Right renal pelvis (tissue), 4 donors: ENCODE measurements at places on chromosomes 5 and 9.

DNA sequence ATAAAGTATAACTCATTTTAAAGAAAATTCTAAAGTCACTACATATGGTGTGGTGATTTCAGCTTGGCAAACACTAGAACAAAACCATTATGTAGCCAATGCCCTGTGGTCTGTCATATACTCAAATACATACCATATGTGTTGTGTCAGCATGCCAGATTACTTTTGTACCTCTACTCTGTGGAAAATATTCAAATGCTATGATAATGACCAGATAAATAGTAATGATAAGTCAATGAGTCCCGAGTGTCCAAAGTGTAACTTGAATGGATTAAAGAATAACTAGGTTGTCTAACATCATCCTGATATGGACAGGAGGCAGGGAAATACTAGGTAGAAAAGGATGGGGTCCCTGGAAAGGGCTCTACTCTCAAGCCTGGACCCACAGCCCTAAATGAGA is 58.0 kb upstream of the IL6ST start:
- DNase-seq: no peak

DNA sequence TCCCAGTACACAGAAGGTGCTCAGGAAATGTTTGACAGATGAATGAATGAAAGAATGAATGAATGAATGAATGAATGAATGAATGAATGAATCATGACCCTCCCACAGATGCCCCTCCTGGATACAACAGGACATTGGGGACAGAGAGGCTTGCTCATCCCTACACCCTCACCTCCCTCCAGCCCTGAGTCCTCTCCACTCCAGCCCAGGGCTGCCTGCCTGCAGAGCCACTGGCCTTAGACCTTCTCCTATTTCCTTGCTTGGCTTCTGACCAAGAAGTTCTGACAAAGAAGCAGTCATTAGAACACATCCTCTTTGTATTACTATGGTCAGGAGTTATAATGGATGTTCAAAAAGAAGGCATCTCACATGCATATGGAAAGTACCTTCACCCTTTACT is 240.7 kb upstream of the DAPK1 start:
- no peak for DNase-seq

- no peak for DNase-seq
Observed at GRCh38 chr5:98096155-98096554, 677.3 kb upstream of the RGMB start.

- DNase-seq: no peak
Observed at GRCh38 chr5:168529374-168530234, 499 bp downstream of the FBLL1 start.

- no peak for DNase-seq
Observed at GRCh38 chr5:3393920-3394597, 201.6 kb upstream of the IRX1 start.

GRCh38 chr5:61334868-61335615 is 3.0 kb downstream of the ZSWIM6 start:
- DNase-seq: peak; percentile 81

DNA sequence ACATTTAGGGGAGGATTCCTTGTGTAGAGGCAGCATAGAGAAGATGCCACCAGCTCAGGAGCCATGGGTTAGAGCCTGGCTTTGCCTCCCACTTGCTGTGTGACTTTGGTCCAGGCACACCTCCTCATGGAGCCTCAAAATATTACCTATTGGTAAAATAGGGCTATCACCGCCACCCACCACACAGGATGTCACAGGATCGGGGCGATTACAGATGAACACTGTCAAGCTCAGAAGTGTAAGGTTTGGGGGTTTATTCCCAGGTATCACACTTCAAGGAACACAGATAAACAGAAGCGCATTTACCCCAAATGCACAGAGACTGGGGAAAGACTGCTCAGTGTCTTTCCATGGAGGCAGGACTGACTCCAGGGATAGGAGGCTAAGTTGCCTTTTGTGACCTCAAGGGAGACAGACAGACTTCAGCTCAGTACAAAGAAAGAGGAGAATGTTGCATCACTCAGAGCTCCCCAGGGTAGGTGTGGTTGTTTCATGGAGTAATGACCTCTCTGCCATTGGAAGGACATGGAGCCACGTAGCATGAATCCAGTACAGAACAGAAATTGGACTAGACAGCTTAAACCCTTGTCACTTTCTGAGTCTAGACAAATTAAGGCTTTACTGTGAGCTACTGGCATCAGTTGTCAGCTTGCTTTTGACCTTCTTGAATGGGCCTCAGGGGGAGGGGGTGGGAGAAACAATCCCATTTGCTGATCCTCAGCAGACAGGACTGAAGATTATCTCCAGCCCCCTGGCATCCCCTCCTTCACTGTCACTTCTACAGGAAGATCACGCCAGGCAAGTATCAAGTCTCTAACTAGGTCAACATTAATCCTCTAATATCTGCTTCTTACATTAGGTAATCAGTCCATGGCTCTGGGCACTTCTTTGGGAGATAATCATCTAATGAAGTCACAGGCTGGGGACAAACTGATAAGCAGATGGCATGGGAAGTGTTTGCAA is 6.5 kb downstream of the TRAF1 start:
- no peak for DNase-seq

DNA sequence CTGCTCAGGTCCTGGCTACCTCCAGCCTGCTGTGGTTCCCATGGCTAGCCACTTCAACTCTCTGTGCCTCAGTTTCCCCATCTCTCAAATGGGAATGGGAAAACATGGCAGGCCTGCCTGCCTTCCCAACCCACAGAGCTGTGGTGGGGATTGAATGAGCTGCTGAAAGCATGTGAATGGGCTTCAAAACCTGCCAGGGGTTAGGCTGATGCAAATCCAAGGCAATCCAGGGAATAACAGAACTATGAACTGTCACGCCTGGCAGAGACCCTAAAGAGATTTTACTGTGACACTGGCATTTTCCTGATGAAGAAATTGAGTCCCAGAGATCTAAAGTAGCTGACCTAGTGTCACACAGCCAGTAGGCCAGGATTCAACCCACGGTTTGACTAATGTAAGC is 29.9 kb upstream of the TCF7 start:
- DNase-seq: no peak

- DNase-seq: no peak
Observed at GRCh38 chr5:95930141-95930930, 31.3 kb downstream of the ELL2 start.

- DNase-seq: no peak
Observed at GRCh38 chr9:74447451-74448193, 49.5 kb upstream of the RORB start.

GRCh38 chr5:116959843-116960242 is 385.2 kb upstream of the SEMA6A start:
- no peak for DNase-seq

- DNase-seq: no peak
Observed at GRCh38 chr5:107705402-107706014, 34.8 kb upstream of the EFNA5 start.

- DNase-seq: no peak
Observed at GRCh38 chr9:75965231-75965630, 74.8 kb downstream of the PCSK5 start.

DNA sequence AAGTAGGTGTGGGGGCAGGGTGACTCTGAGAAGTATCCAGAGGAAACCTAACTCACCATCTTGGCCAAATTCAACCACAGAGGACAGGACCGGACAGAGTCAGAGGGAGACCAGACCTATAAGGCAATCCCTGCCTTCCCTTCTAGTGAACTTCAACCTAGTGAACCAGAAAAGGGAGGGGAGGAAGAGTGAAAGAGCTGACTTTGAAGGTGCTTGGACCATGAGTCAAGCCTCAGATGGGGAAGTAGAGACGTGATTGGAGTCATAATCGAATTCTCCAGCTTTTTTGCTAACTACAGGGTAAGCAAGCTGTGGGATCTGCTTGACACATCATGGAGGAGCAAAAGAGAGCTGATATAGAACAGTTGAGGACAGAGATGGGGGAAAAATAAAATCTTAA is 18.8 kb upstream of the KIF2A start:
- DNase-seq: no peak

DNA sequence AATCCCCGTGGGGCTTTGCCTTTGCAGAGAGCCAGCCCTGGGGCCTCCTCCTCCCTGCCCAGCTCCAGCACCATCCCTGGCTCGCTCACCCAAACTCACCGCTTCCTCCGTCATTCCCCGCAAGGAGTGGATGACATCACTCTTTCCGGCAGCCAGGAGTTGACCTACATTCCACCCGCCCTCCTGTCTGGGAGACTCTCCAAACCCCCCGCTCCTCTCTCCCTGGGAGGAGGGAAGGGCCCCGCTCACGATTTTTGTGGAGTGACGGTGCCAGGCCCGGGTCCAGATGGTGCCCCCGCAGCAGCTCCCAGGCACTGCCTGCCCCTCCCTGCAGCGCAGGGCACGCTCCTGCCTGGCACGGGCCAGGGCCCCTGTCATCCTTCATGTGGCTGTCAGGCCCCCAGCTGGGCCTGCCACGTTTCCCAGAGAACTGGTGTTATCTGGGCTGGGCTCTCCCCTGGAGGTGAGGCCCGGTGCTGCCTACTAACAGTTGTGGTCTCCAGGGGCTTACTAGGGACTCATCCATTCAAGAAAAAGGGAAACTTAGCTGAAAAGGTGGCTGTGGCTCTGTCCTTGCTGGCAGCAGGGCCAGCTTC is 52.3 kb downstream of the NTNG2 start:
- DNase-seq: peak; percentile 16

GRCh38 chr5:68409259-68409658 is 193.7 kb downstream of the PIK3R1 start:
- no peak for DNase-seq

- peak; percentile 12 for DNase-seq
Observed at GRCh38 chr9:347667-348292, 133.1 kb downstream of the DOCK8 start.

- no peak for DNase-seq
Observed at GRCh38 chr5:132424167-132424880, 54.8 kb downstream of the SLC22A5 start.

- DNase-seq: no peak
Observed at GRCh38 chr9:133155156-133155555, 8.6 kb downstream of the GBGT1 start.

- DNase-seq: no peak
Observed at GRCh38 chr9:27133817-27134216, 24.8 kb downstream of the TEK start.

DNA sequence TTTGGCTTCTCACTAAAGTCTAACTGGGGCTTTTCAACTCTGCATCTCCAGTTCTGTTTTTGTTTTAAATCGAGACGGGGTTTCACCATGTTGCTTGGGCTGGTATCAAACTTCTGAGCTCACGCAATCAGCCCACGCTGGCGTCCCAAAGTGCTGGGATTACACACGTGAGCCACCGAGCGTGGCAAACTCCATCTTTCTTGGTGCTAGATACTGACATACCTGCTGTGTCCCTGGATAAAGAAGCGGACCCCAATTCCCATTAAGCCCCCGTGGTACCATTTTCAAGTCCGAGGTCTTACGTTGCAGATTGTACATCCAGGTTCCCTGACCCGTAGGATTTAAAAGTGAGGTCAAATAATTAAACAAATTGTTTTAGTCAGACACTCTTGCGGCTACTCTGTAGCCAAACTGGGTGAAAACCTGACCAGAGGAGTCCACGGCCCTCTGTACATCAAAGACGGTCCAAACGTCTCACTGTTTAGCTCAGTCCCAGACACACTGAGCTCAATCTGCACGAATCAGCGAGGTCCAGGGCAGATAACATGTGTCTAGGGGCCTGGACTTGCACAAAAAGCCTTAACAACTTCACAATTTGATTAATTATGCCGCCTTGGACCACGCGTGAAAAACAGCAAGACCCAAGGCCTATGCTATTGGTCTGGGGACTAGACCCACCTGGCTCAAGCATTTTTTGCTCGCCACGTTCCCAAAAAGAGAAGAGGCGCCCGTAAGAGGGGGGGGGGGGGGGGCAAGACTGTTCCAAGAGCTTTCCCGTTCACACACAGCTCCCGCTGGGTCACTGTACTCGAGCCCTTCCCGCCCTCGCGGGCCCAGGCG is 727 bp upstream of the DNAJA1 start:
- no peak for DNase-seq

DNA sequence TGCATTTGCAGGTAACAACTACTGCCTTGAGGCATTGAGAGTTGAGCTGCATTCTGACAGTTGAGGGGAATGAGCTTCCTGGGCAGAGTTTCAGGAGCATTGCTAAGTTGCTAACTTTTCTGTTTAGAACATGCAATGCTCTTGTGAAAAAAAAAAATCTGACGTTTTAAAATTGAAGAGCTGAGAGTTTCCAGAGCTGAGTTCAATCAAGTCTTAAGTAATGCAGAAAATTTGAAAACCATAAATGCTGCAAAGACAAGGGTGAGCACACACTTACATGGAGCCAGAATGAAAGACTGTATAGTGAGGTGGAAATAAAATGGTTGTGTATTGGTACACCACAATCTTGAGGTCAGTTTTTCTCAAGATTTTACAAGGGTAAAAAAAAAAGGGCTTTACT is 166.0 kb downstream of the GABRB2 start:
- DNase-seq: no peak

DNA sequence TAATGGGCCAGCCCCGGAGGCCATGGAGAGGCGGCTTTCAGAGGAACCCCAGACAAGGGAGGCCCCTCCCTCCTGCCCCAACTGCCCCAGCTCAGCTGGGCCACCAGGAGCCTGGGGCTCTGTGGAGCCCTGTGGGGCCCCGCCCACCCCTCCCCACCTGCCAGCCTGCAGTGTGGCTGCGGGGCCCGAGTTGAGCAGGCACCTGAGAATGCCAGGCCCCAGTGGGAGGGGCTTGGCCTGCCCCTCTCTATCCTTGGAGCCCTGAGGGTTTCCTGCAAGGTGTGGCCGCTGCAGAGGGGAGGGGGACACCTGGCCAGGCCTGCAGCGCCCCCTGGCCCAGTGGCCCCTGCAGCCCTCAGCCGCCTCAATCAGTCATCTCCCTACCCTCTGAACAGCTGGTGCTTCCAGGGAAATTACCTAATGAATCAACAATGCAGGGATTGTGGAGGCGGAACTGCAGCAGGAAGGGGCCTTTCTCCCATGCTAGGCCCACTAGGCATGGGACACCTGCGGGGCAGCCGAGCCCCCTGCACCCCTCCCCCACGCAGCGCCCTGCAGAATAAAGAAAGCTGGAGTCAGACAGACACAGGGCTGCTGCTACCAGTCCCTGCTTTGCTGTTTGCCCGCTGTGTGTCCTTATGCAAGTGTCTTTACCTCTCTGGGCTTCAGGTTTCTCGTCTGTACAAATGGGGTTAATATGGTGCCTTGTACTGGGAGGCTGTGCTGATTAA is 48.0 kb downstream of the LMX1B start:
- no peak for DNase-seq

- DNase-seq: no peak
Observed at GRCh38 chr5:113682497-113683136, 169.1 kb downstream of the YTHDC2 start.

- DNase-seq: no peak
Observed at GRCh38 chr9:126146254-126147145, 180.1 kb upstream of the MVB12B start.

- no peak for DNase-seq
Observed at GRCh38 chr9:98009936-98010335, 26.8 kb downstream of the ANP32B start.

DNA sequence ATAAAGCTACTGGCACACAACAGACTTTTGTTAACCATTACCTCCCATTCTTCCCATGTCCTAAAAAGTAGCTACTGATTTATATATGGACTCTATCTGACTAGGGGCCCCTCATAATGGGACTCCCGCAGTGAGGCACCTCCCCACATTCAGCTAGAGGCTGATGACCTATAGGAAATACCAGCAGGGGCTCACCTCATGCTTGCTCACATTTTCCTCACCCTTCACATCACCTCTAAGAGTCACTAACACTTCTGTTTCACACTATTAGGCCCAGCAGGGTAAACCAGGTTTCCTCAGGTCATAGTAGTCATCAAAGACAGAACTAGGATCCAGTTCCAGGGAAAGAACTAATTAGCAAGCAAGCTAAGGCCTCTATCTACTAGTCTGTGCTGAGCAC is 60.7 kb downstream of the PRELID2 start:
- DNase-seq: no peak
